Dermis microvascular lymphatic vessel endothelial cell (primary cell): ENCODE measurements at places on chromosomes 13 and 19. TPM values are rescaled to one million over a fixed set of nuclear protein-coding genes. Genes with fewer than 3 reads are reported as not detected.
A peak's percentile ranks its signal among the peaks of the same experiment; 100 is the strongest.

Gene TYROBP
- not detected in 2 replicates for total RNA-seq

Gene ZNF729
- not detected in 2 replicates for total RNA-seq

Gene SLC6A16
- 0.26 and 0.51 TPM in 2 replicates for total RNA-seq

Gene NOTCH3
- 0.13 and 0.89 TPM in 2 replicates for total RNA-seq

- peak; percentile 45 for DNase-seq
These were observed 990 bp upstream of the ZMYM2 start for GRCh38 chr13:19957320-19958154.

GRCh38 chr19:48608798-48609263, 2.3 kb downstream of the SPACA4 start:
- DNase-seq = no peak

- no peak for DNase-seq
These were observed 172.4 kb downstream of the LACC1 start for GRCh38 chr13:44051918-44052675.

GRCh38 chr13:110115591-110115990, 191.4 kb downstream of the COL4A1 start:
- DNase-seq = no peak

Gene NLRP9
- total RNA-seq = not detected in 2 replicates

GRCh38 chr19:1699998-1700732, 47.8 kb upstream of the TCF3 start:
- no peak for DNase-seq

Gene GJA3
- total RNA-seq = under 0.01 TPM in 2 replicates

- DNase-seq = no peak
These were observed 8.4 kb upstream of the CEACAM19 start for GRCh38 chr19:44662691-44663385.

- no peak for DNase-seq
These were observed 661.5 kb downstream of the LIG4 start for GRCh38 chr13:107553838-107554237.

DNA sequence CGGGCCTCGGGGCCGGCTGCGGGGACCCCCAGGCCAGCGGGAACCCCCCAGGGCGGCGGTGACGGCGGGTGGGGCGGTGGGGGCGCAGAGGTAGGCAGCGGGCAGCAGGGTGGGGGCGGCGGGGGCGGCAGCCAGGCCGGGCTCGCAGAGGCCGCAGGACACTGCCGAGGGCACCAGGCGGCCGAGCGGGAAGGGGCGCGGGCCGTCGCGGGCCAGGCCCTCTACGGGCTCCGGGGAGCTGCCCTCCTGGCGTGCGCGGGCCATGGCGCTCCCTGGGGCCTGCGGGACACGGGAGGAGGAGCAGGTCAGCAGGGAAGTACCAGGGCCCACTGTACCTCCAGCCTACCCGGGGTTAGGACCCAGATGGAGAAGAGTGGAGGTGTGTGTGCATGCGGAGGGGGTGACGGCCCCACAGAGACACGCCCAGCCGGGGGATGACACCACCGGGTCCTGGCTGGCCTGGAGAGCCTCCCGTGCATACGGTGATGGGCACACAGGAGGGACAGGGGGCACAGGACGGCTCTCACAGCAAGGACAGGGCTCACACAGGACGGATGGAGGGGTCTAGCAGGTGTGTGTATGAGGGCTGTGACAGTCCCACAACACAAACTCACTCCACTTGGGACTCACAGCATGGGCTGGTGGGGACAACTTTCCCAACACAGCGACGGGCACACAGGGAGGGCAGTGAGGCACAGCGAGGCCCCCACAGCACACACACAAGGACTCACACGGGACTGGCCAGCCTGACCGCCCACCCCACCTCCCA, 2.6 kb downstream of the BBC3 start:
- peak; percentile 57 for DNase-seq

DNA sequence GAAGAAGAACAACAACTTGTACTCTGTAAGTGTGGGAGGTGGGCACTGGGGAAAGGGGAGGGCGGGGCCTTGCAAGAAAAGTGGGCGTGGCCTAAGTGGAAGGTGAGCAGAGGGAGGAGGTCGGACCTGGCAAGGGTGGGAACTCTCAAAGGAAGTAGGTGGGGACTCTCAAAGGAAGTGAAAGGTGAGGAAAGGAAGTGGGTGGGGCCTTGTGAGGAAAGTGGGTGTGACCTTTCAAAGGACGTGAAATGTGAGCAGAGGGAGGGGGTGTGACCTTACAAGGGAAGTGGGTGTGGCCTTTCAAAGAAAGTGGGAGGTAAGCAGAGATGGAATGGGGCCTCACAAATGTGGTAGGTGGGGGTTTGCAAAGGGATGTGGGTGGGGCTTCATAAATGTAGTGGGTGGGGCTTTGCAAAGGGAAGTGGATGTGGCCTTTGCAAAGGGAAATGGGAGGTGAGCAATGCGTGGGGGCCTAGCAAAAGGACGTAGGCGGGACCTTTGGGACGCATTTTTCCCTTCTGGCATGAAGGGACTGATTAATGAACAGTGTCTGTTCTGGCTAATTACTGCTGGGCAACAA, 25.9 kb downstream of the ACSBG2 start:
- peak; percentile 7 for DNase-seq

GRCh38 chr13:96033220-96034015, 19.8 kb downstream of the UGGT2 start:
- DNase-seq = no peak

DNA sequence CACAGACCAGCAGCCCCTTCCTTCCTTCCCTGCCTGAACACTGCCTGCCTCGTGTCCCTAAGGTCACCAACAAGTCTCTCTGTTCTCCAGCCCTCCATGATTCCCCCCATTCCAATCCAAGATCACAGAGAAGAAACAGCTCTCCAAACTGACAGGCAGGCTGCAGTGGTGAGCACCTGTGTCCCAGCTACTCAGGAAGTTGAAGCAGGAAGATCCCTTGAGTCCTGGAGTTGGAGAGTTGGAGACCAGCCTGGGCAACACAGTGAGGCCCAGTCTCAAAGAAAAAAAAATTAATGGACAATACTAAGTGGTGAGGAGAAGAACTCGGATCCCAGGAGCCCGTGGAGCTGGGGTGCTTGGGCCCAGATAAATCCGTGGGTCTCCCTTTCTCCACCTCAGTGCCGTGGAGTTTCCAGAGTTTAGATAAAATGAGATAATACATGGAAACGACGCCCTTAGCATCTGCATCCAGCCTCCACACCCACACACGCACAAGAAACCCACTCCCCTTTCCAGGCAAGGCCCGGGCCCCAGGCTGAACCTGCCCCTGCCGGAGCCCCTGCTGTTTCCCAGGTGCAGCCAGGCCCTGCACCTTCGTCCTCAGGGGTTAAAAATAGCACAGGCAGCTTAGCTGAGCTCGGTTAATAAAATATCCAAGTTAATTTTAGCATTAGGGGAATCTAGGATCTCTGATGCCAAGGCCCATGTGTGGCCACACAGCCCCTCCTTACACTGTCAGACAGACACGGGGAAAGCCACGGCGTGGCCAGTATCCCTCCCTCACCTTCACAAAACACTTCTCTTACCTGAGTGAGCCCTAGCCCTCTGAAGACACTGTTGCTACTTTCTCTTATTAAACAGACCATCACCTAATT, 4.7 kb downstream of the RASA3 start:
- DNase-seq = no peak

Gene RCBTB1
- total RNA-seq = 18.6 and 30.1 TPM in 2 replicates

- no peak for DNase-seq
These were observed 34.8 kb upstream of the C1QTNF9 start for GRCh38 chr13:24274452-24275021.

Gene OR4F17
- total RNA-seq = not detected in 2 replicates

DNA sequence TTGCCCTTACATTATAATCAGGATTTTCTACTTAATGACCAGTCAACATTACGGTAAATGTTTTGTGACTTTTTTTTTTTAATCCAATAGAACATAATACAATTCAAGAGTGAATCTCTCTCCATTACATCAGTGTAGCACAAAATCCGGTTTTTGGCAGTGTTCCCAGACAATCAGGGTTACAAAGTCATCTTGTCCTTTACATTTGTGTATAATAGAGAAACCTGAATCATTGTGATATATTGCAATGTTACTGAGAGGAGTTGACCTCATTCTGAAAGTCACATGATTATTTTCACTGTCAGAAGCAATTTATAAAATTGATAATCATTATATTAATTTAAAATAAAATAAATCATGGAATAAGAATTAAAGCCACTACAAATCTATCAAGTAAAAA, 1346.0 kb upstream of the SPRY2 start:
- no peak for DNase-seq

Gene C19orf67
- not detected in 2 replicates for total RNA-seq

DNA sequence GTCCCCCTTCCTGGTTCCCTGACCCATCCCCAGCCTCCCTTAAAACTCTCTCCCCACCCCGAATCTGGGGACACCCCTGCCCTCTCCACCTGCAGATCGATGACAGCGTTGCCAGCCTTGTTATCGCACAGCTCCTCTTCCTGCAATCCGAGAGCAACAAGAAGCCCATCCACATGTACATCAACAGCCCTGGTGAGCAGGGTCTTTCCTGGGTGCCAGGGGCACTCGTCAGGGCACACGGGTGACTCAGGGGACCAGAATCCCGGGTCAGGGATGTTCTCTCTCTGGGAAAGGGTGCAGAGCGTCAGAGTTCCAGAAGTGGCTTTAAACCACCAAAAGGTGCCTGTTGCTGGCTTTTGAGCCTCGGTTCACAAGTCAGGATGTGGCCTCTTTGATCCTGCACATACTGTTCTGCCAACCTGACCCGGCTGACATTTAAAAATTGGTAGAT, 1.0 kb downstream of the CLPP start:
- DNase-seq = no peak

- DNase-seq = no peak
These were observed 11.5 kb upstream of the ACOD1 start for GRCh38 chr13:76936763-76937162.

DNA sequence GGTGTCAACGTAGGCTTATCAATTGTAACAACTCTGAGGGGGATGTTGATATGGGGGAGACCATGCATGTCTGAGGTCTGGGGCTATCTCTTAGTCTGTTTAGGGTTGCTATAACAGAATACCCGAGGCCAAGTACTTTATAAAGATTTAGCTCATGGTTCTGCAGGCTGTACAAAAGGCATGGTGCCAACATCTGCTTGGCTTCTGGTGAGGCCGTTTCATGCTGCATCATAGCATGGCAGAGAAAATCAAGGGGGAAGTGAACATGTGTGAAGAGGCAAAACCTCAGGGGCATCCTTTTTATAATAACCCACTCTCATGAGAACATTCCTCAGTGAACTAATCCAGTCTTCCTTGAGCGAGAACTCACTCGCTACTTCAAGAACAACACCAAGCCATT, 353.8 kb downstream of the ENOX1 start:
- DNase-seq = no peak

DNA sequence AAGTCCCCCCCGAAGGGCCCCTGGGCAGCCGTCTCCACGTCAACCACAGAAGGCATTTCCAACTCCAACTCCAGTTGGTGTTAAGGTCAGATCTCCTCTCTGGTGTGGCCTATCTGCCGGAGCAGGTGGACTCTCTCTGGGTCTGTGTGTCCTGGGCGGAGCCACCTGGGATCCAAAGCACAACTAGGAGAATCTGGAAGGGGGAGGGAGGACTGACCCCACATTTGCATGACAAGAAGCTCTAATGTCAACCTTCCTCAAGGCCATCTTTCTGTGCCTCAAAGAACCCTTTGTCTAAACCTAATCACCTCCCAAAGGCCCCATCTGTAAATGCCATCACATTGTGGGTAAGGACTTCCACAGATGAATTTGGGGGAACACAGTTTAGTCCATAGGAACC, 381.5 kb downstream of the UQCRFS1 start:
- no peak for DNase-seq

DNA sequence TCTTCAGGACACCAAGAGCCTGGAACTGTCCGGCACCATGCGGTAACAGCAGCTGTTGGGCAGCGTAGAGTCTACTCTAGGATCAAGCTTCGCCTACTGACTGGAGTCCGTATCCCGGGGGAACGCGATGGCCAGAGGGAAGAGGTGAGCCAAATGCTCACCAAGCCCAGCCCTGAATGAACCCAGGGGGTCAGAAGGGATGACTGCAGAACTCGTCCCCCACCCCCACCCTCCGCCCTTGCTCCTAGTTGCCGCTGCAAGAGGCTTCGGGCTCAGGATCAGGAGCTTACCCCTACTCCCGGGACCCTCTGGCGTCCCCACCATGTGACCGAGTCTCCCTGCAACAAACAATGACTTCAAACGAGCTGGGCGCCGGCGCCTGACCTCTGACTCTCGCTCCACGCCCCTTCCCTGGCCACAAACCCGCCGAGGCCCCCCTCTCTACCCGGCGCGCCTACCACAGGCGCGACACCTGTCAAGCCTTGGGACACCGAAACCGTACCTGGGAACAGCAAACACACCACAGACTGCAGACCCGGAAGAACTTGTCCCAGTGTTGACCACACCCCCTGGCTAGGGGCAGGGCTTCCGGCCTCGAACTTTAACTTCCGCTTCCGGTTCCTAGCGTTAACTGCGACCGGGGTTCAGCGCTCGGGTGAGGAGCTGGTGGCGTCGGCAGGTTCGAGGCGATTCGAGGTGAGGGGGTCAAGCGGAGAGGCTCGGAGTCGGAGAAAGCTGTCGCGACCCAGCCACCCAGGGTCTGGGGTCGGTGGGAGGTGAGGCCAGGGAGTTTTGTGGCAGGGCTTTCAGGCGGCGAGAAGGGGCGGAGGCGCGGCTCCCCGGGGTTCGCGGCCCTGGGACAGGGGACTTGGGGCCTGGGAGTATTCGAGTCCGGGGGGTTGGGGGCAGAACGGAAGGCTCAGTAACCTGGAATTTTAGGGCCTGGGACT, at the start of gene UBL5:
Gene UBL5 (plus strand): TSS at position 630 of the 950 bp plus-strand sequence. CDS start 420 bp downstream, outside the sequence.
- peak; percentile 77 for DNase-seq

Gene KLK12
- not detected in 2 replicates for total RNA-seq

GRCh38 chr13:27965343-27965739, 3.8 kb downstream of the CDX2 start:
- DNase-seq = no peak

Gene PALM3
- under 0.01 TPM in 1 of 2 replicates, not detected in the other for total RNA-seq

DNA sequence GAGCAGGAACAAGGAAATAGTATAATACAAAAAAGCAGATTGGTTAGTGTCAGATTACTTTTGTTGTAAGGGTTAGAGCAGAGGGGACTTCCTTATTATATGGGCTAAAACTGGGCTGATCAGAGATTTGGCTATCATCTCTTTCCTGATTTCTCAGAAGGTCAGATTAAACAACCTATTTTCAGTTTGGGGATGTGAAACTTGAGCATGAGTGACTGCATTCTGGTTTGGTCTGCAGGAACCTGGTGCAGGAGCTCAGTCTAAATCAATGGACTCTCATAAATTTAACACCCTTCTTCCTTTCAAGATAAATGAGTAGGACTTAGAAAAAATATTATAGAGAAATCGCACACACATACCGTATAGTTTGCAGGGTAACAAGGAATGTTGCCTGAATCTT, 12.9 kb upstream of the RFXAP start:
- no peak for DNase-seq

DNA sequence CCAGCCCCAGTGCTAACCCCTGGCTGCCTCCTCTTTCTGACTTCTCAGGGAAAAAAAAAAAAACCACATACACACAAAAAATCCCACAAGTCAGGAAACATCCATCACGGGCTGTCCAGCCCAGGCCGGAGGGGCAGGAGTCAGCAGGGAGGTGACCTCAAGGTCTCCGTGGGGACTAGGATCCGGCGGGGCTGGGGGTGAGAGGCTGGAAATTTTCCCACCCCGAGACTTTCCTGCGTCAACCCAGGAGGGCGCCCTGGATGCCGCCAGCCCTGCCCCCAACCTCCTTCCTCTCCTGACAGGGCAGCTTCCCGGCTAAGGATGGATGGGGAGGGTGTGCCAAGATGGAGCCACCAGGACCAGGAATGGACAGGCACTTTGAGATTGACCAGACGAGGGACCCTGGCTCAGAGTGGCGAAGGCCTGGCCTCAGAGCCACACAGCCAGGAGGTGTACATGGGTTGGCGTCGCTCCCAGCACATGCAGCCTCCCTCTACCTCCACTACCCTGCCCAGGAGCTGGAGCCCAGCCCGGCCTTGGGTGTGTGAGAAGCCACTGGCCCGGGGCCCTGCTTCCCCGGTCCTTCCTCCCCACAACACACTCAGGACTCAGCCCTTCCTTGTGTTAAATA, 33.3 kb downstream of the BLOC1S3 start:
- DNase-seq = no peak

Gene ZSCAN1
- not detected in 2 replicates for total RNA-seq
